ENCODE measurements at places on chromosomes 13 and 19. TPM values are rescaled to one million over a fixed set of nuclear protein-coding genes. Genes with fewer than 3 reads are reported as not detected.

DNA sequence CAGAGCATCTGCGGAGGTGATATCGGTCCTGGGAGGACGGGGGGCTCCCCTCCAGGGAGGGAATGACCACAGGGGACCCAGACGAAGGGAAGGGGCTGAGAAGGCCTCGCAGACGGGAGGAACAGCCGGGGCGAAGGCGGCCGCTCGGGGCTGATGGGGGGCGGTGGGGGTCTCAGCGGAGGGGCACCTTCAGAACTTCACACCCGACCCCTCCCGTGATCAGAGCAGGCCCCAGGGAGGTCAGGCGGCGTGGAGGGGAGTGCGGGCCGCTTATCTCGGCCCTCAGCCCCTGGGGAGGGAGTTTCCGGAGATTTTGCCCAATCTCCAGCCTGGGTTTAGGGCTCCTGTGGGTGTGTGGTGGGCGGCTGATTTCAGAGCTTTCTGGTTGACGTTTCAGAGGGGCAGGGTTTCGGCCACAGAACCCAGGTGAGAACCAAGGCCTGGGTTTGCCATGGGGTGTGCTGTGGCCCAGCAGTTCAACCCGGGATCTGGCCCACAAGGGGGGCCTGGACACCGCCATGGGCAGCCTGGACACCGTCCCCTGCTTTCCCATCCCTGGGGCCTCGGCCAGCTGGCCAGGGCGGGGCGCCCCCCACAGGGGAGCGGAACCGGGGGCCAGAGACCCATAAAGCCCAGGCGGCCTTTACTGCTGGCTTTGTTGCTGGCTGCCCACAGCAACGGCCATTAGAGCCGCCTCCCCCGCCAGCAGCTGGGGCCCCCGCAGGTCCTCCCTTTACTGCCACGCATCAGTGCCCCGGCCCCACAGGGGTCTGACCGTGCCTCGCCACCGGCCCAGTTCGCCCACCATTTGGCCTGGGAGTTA, 29.0 kb downstream of the ARID3A start:
- DNase-seq, result no peak
- H3K27me3 ChIP-seq, result no peaks in the 10 kb centered on the region
- no peaks in the 10 kb centered on the region for H3K36me3 ChIP-seq

CFAP97D2 gene
- not detected for total RNA-seq

- H3K27ac ChIP-seq, result no peak overlapping the region
- peaks cover 52% of the 10 kb centered on the region for H3K4me1 ChIP-seq
- DNase-seq, result no peak
- H3K27me3 ChIP-seq, result no peaks in the 10 kb centered on the region
These were observed 48.2 kb downstream of the ABCC4 start for GRCh38 chr13:95253033-95253432.

- H3K36me3 ChIP-seq, result peaks cover 6% of the 10 kb centered on the region
- H3K27me3 ChIP-seq, result no peaks in the 10 kb centered on the region
- peak within 1 kb of the TSS; percentile 99 for H3K27ac ChIP-seq
- DNase-seq, result no peak
- peak within 1 kb of the TSS; percentile 93 for H3K4me3 ChIP-seq
- H3K4me1 ChIP-seq, result peaks cover 10% of the 10 kb centered on the region
These were observed at the start of gene PRR12 for GRCh38 chr19:49590971-49591730. Gene PRR12 (plus strand): TSS chr19:49591182. CDS start chr19:49591655, 473 bp downstream.

GPX4 gene
- 481 TPM for total RNA-seq

CHMP2A gene
- total RNA-seq, result 125 TPM

ZNF780A gene
- total RNA-seq, result 18.9 TPM

RGL3 gene
- 99.2 TPM for total RNA-seq

SIGLEC12 gene
- not detected for total RNA-seq

DNA sequence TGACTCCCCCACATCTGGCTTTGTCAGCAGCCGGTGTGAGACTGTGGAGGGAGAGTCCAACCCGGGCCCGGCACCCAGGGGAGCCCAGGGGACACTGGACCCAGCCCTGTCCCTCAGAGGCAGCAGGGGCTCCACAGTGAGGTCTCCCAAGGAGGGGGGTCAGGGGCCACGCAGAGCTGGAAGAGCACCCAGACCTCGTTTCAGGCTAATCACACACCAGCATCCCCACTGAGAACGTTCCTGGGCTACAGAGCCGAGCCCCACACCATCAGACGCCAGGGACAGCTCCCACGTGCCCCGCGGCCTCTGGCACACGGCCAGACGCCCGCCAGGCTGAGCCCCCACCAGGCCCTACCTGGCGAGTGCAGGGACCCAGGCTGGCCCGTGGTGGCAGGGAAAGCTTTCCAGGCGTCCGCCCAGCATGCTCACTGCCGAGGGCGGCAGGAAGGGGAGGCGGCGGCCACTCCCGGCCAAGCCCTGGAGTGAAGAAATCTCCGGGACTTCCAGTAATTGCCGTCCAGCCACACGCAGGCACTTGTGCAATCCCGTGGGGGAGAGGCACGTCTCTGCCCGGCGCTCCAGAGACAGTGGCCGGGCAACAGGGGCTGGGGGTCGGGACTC, 19.2 kb downstream of the SBNO2 start:
- H3K27me3 ChIP-seq, result no peaks in the 10 kb centered on the region
- H3K4me1 ChIP-seq, result peaks cover 6% of the 10 kb centered on the region
- DNase-seq, result no peak

DNA sequence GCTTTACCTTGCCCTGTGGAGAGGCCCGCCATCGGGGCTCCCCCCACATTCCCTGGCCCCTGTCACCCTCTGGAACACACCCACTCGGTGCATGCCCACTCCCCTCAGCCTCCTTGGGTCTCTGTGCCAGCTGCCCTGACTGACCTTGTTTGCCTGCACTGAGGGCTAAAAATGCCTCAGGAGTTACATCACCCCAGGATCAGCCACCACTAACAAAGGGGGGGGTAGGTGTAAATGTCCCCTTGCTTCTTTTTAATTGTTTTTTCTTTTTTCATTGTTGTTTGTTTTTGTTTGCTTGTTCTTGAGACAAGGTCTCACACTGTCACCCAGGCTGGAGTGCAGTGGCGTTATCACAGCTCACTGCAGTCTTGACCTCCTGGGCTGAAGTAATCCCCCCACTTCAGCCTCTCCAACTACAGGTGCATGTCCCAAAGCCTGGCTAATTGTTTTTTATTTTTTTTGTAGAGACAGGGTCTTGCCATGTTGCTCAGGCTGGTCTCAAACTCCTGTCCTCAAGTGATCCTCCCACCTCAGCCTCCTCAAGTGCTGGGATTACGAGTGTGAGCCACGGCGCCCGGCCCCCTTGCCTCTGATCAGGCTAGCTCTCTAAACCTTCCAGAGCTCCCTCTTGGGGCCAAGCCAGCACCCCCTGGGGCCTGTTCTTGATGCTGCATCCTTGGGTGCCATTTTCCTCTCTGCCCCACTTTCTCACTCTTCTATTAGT, 297.1 kb downstream of the UQCRFS1 start:
- H3K36me3 ChIP-seq, result no peaks in the 10 kb centered on the region

ZNF415 gene
- total RNA-seq, result not detected

IRS2 gene
- total RNA-seq, result 9.2 TPM

GRCh38 chr13:25372284-25373081, 709 bp downstream of the ATP8A2 start:
- H3K27me3 ChIP-seq, result 0 out of 2 replicates have a peak, but pooled peaks cover 4% of the 10 kb centered on the region
- DNase-seq, result no peak
- no peak overlapping the region for H3K27ac ChIP-seq
- no peaks in the 10 kb centered on the region for H3K4me1 ChIP-seq

GPR4 gene
- 0.10 TPM for total RNA-seq

DNA sequence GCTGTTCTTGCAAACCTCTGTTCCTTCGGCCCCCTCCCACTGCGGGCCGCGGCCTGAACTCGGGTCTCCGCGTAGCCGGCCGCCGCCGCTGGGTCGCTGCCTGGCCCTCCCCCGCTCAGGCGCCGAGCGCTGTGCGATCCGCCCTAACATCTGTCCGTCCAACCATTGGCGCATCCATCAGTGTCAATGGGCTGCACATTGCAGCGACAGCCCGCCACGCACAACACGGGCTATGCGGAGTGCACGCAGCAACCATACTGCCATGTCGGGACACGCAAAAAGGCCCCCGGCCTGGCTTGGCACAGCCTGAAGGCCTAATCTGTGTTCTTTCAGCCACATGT, 2.6 kb upstream of the TSHZ3 start:
- H3K27ac ChIP-seq, result no peak overlapping the region
- no peak overlapping the region for H3K4me3 ChIP-seq
- H3K27me3 ChIP-seq, result no peaks in the 10 kb centered on the region
- no peaks in the 10 kb centered on the region for H3K36me3 ChIP-seq
- DNase-seq, result no peak

GRCh38 chr19:35908010-35908441, at the start of gene TYROBP:
Gene TYROBP (minus strand): TSS chr19:35908295. CDS start chr19:35908228, 67 bp downstream.
- no peak within 1 kb of the TSS for H3K27ac ChIP-seq
- peaks cover 43% of the 10 kb centered on the region for H3K4me1 ChIP-seq
- DNase-seq, result no peak
- H3K4me3 ChIP-seq, result no peak within 1 kb of the TSS

NUMBL gene
- total RNA-seq, result 41.7 TPM

- DNase-seq, result no peak
- H3K36me3 ChIP-seq, result no peaks in the 10 kb centered on the region
- H3K27me3 ChIP-seq, result no peaks in the 10 kb centered on the region
These were observed 18.7 kb upstream of the B3GNT3 start for GRCh38 chr19:17775991-17776803.

DNA sequence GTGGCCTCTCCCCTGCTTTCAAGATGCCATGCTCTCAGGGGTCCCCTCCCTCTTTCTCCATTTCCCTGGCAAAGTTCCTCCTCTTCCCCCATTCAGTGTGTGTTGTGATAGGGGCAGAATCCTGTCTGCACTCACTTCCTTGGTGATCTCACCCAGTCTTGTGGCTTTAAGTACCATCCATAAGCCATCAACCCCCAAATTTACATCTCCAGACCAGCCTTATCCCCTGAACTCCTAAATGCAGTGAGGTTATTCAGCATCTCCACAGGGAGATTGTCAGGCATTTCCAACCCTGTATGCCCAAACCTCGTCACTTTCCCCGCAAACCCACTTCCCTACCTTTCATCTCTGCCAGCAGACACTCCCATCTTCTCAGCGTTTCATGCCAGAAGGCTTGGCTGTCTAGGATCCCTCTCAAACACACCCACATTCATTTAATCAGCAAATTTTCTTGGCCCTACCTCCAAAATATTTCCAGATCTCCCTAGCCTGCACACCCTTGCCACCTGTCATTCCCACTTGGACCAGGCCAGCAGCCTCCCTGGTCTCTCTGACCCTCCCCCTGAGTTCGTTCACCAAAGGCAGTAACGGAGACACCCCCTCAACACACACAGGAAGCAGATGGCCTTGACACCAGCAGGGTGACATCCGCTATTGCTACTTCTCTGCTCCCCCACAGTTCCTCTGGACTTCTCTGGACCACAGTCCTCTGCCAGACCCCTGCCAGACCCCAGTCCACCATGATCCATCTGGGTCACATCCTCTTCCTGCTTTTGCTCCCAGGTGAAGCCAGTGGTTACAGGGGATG, at the start of gene HCST:
HCST (plus strand) TSS at position 676 of the 808 bp plus-strand sequence; CDS start at position 741, 65 bp downstream.
- H3K4me3 ChIP-seq, result peak within 1 kb of the TSS; percentile 53
- H3K36me3 ChIP-seq, result no peaks in the 10 kb centered on the region
- H3K4me1 ChIP-seq, result peaks cover 58% of the 10 kb centered on the region

- H3K36me3 ChIP-seq, result peaks cover 4% of the 10 kb centered on the region
- no peaks in the 10 kb centered on the region for H3K4me1 ChIP-seq
- no peaks in the 10 kb centered on the region for H3K27me3 ChIP-seq
- DNase-seq, result no peak
- H3K4me3 ChIP-seq, result no peak overlapping the region
- H3K27ac ChIP-seq, result no peak overlapping the region
These were observed 10.3 kb downstream of the TRPM4 start for GRCh38 chr19:49167857-49168409.

DNA sequence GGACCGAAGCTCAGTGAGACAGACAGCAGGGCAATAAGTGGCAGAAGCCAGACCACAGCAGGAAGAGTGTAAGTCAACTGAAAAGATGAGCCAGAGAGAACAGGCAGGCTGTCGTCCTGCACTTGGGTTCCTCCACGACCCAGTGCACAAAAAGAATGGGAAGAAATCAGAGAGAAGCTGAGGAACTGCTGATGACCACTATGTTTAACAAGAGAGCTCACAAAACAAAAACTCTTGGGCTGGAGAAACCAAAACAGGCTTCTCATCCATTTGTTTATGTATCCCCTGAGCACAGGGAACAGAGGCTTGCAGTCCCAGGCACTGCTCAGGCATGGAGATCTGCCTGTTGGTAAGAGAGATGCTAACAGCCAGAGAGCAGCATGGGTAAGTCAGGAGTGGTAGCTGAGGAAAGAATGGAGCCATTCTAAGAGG, 14.0 kb downstream of the AKAP8L start:
- H3K27ac ChIP-seq, result no peak overlapping the region
- H3K27me3 ChIP-seq, result no peaks in the 10 kb centered on the region
- peaks cover 32% of the 10 kb centered on the region for H3K36me3 ChIP-seq
- DNase-seq, result no peak

GRCh38 chr19:40219721-40220276, 1.6 kb upstream of the TTC9B start:
- H3K4me1 ChIP-seq, result peaks cover 82% of the 10 kb centered on the region
- H3K27ac ChIP-seq, result peak overlapping the region; percentile 72
- peak; percentile 76 for DNase-seq
- no peaks in the 10 kb centered on the region for H3K27me3 ChIP-seq

RDH8 gene
- not detected for total RNA-seq

C19orf33 gene
- 135 TPM for total RNA-seq

DNA sequence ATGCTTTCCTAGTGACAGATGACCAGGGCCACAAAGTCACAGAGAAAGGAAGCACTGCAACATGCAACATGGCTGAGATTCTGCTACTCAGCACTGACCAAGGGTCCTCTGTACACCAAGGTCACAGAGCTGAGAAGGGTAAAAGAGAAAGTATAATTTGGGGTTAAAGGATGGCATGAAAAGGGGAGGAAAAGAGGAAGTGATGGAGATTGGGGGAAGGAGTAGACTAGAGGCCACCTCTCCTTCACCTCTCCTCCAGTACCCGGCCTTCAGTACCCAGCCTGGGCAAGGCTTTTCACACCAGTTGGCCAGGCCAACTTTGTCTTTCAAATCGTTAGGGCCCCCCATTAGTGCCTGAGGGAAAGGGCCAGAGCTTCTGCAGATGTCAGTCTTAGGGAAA, 6.3 kb upstream of the RPS19 start:
- DNase-seq, result no peak
- H3K36me3 ChIP-seq, result no peaks in the 10 kb centered on the region
- peaks cover under 1% of the 10 kb centered on the region for H3K4me1 ChIP-seq
- H3K4me3 ChIP-seq, result no peak overlapping the region
- no peak overlapping the region for H3K27ac ChIP-seq
- H3K27me3 ChIP-seq, result peaks cover 39% of the 10 kb centered on the region

HS6ST3 gene
- 0.10 TPM for total RNA-seq

- no peaks in the 10 kb centered on the region for H3K36me3 ChIP-seq
- H3K27me3 ChIP-seq, result 0 out of 2 replicates have a peak, but pooled peaks cover 4% of the 10 kb centered on the region
- no peak overlapping the region for H3K4me3 ChIP-seq
- no peaks in the 10 kb centered on the region for H3K4me1 ChIP-seq
- no peak overlapping the region for H3K27ac ChIP-seq
- DNase-seq, result no peak
These were observed 71.7 kb upstream of the SOX21 start for GRCh38 chr13:94784066-94784465.

GRCh38 chr13:98525456-98526181, 51.3 kb downstream of the STK24 start:
- no peak overlapping the region for H3K27ac ChIP-seq
- DNase-seq, result no peak
- no peaks in the 10 kb centered on the region for H3K27me3 ChIP-seq
- H3K4me3 ChIP-seq, result no peak overlapping the region
- no peaks in the 10 kb centered on the region for H3K36me3 ChIP-seq
- peaks cover 22% of the 10 kb centered on the region for H3K4me1 ChIP-seq
